Myocyte (in vitro differentiated cells): ENCODE measurements at places on chromosomes 5 and 9. TPM values are rescaled to one million over a fixed set of nuclear protein-coding genes. Genes with fewer than 3 reads are reported as not detected.
A peak's percentile ranks its signal among the peaks of the same experiment; 100 is the strongest.

Gene WDR38
- 0.16 TPM in 1 of 2 replicates, not detected in the other for total RNA-seq

- DNase-seq, result peak; percentile 45
Measured at GRCh38 chr9:121700165-121700831, 48.9 kb downstream of the DAB2IP start.

DNA sequence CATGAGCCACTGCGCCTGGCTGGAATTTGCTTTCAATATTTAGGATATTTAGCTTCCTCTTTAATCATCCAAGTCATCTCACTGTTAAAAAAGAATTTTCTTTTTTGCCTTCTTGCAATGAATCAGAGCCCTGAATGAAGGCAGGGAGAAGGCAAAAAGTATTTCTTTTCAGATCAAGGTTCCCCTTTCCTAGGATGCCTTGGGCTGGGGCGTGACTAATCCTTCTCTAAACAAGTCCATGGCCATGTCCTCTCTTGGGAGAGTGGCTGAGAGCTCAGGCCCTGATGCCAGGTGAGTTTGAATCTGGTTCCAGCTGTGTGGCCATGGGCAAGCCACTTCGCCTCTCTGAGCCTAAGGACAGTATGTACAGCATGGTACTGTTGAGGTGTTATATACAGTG is 84.8 kb upstream of the NEURL1B start:
- DNase-seq, result no peak

- DNase-seq, result no peak
Measured at GRCh38 chr5:64487283-64487682, 18.5 kb upstream of the RGS7BP start.

DNA sequence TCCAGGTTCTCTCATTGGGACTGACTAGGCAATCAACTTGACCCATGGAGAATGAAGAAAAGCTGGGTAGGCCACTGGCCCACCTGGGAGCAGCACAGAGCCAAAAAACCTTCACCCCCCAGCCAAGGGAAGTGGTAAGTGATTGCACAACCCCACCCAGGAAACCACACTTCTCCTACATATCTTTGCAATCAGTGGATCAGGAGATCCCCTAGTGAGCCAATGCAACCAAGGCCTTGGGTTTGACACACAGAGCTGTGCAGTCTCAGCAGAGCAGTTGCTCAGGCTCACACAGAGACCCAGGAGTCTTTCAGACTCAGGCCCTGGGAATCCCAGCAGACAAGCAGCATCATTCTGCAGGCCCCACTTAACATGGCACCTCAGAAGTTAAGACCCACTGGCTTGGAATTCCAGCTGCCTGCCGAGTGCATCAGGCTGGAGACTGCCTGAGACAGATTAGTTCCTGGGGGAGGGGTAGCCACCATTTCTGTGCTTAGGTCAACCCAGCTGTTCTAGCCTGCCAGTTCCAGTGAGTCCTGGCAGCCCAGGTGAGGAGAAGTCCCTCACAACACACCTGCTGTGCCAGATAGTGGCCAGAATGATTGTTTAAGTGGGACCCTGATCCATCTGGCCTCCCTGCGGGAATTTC is 136.4 kb downstream of the SAXO1 start:
- DNase-seq, result no peak

DNA sequence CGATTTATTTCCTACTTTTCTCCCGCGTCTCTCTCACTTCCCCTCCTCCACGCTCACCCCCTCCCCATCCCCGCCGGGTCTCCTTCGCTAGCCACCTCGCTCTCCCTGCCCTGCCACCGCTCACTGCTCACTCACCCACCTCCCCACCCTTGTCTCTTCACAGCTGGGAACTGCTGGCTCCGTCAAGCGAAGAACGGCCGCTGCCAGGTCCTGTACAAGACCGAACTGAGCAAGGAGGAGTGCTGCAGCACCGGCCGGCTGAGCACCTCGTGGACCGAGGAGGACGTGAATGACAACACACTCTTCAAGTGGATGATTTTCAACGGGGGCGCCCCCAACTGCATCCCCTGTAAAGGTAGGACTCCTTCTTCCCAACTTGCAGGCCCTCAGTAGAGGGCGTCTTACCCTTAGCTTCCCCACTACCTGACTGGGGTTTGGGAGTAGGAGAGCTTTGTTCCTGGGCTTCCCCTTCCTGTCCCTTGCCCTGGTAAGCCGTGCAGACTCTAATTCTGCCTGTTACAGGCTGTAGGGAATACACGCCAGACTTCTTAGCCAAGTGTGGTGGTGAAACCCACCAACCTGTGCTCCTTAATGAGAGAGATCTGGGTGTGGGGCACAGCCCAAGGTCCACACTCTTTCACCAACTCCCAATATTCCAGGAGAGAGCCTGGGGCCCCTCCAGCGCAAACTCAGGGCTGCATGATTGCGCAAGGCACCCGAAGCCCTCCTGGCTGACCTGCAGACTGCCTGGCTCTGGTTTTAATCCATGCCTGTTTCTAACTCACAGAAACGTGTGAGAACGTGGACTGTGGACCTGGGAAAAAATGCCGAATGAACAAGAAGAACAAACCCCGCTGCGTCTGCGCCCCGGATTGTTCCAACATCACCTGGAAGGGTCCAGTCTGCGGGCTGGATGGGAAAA is 2.5 kb downstream of the FST start:
- DNase-seq, result peak; percentile 28
